Muscle of arm (tissue), 14 donors: ENCODE measurements at places on chromosomes 7 and 10.

DNA sequence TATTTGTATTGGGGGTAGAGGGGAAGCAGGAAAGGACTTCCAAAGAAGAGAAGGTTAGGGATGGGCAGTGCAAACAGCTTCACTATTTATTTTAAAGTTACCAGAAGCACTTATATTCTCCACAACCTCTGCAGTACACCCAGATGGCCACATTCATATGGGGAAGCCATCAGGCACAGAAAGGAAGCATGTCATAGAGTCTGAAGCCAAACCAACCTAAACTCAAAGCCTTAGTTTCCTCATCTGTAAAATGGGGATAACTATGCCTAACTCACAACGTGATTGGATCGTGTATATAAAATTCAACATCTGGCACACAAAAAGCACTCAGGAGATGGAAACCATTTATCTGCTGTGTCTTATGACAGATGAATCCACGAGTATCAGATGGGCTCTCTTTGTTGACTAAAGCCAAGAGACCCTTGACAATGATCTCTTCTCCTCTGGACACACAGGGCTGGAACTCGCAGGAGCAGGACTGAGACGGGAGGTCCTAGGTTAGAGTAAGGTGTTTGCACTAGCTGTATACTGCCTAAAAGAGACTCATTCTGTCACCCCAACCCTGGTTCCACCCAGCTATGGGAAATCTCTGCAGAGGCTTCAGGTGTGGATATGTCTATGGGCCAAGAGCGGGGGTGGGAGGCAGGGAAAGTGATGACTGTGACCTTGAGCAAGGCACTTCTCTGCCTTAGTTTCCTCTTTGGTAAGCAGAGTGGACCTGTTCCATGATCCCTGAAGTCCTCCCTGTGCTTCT, 1.8 kb downstream of the KIAA1549 start:
- DNase-seq = no peak

DNA sequence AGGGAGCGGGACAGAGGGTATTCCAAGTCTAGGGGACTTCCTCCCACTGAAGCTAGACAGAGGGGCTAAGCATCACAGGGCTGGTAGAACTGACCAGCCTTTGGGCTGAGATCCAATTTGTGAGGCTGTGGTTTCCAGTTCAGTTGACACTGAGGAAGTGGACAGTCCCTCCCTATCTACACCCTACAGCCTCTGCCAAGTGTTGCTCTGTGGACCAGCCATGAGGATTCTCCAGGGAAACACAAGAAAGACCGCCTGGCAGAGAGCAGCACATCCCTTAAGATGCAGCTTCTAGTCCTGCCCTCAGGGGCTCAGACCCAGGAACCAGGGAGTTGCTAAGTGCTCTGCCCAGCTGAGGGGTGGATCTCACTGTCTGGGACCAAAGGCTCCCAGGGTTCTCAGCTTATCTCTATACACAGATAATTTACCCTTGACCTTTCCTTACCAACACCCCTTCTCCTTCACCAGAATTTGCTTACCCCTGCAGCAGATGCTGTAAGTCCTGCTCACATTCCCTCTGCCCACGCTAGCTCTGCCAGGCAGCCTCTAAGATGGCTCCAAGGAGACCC, 252.0 kb downstream of the SKIDA1 start:
- no peak for DNase-seq

- no peak for DNase-seq
Observed at GRCh38 chr7:3897430-3898372, 596.6 kb downstream of the SDK1 start.

- DNase-seq = no peak
Observed at GRCh38 chr10:71780719-71781118, 7.4 kb upstream of the VSIR start.

DNA sequence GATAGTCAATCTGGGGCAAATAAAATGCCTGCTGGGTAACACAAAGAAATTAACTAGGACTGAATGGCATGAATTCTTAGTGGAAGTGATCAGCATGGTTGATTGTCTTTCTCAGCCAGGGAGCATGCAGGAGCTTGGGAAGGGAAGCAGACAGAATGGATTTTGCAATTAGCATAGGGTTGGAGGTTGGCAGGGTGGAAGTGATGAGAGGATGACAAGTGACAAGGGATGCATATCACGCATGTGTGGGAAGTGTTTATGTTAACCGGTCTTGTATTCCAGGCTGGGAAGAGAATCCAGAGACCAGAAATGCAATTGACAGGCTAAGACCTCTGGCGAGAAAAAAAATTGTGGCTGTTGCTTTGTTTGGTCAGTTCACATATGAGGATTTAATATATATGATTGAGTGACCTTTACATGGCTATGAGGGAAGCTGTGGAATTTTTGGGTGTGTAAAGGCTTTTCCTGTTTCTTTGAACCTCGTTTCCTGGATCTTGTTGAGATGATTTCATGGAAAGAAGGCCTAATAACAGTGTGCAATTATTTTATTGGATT, 8.3 kb downstream of the MDFIC start:
- no peak for DNase-seq

GRCh38 chr7:104552102-104552501, 223.7 kb downstream of the LHFPL3 start:
- DNase-seq = peak; percentile 6
